Activated CD4-positive, alpha-beta T cell treated with anti-CD3 and anti-CD28 coated beads for 24 hours (primary cell): ENCODE measurements at places on chromosomes 16 and 17.
A peak's percentile ranks its signal among the peaks of the same experiment; 100 is the strongest.

DNA sequence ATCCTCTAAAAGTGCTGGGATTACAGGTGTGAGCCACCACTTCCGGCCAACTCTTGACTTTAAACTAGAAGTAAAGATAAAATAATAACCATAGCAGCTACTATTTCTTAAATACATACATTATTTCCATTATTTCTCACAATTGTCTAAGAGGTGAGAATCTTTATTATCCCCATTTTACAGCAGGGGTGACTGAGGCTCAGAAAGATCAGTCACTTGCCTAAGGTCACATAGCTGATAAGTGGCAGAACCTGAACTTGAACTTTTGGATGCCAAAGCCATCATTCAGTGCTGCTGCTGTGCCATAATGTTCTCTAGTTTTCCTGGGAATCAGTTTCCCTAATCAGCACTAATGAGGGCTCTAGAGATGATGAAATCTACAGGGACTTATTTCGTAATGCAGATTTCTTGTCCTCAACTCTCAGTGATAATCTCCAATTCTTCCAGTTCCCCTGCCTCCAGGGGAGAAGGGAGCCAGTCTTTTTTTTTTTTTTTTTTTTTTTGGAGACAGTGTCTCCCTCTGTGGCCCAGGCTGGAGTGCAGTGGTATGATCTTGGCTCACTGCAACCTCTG lies 25.2 kb upstream of the GPRC5B start:
- no peak for DNase-seq

- DNase-seq = no peak
Measured at GRCh38 chr17:36092230-36092629, 2.3 kb upstream of the CCL3 start.

DNA sequence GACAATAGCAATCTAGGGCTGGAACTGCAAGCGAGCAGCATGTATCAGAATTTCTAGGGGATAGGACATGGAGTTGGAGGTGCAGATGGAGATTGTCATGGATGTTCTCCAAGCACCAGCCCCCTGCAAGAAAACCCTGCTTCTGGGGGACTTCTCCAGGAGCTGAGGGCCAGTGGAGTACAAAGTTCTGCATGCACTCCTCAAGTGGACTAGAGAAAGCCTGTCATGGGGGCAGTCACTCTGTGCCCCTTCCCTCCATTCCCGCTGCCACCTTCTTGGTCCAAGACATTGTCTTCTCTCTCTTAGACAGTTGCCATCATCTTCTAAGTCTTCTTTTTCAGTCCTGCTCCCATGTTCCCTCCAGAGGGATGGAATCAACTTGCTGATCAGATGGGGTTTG lies 87.9 kb downstream of the AIPL1 start:
- DNase-seq = no peak

DNA sequence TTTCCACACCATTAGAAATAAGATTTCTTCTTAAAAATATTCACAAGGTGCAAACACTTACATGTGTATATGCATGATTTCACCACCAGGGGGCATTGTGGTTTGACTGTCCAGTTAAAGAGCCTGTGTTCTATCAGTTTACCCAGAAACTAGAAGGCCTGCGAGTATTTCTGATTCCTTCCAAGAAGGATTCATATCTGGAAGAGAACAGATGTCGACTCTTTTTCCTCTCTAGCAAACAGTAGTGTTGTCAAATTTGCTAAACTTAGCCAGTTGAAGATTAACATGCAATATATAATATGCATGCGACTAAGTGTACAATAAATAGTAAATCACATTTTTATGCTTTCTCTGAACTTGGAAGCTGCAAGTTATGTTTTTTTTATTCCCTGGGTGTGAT lies 404.1 kb downstream of the WWOX start:
- peak; percentile 41 for DNase-seq

DNA sequence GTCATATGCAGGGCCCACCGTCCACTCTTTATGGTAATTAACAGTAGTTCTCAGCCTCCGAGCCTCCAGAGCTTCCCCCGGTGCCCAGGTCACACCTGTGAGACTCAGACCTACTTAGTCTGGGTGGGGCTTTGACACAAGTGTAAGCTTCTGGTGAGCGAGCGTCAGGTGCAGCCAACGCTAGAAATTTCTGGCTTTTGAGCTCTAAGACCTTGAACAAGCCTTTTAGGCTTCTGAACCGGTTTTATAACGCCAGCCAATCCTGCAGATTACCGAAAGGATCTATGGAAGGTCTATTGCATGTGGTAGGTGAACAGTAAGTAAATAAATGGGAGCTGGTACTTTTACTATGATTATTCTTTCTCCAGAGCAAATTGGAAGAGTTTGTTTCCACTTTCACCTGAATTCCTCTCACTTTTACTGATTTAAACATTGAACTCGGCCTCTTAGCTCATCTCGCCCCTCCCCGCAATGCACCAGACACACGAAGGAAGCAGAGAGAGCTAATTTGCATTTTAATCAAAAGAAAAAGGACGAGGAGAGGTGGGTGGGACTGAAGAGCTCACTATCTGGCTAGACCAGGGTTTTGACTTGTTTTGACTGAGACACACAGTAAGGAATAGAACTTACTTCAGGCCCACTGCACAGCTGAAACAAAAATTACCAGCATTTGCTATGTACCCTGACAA lies 47.1 kb downstream of the ABAT start:
- DNase-seq = no peak

GRCh38 chr17:51224402-51225262 lies 35.2 kb downstream of the MBTD1 start:
- DNase-seq = no peak

DNA sequence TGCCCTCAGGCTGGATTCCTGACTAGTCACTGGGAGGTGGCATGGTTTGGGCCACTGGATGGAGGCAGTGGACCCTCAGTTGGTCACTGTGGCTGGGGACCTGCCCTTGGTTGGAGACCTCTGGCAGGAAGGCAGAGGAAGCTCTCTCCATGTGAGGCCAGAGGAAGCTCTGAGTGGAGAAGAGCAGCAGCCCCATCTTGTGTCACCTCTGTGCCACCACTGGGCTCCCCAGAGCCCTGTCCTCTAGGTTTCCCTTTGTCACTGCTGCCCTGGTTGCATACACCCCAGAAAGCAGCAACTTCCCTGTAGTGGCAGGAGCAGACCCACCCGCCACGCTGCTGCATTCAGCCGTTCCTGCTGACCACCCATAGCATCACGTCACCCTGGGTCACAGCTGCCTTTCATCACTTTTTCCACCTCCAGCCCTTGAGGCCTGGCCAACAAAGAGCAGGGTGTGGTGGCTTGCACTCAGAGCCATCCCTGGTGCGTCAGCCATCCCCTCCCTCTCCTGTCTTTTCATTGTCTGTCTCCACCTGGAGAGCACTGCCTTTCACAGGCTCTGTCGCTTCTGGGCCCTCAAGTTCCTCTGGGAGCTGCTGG lies 11.9 kb downstream of the CTRL start:
- no peak for DNase-seq

DNA sequence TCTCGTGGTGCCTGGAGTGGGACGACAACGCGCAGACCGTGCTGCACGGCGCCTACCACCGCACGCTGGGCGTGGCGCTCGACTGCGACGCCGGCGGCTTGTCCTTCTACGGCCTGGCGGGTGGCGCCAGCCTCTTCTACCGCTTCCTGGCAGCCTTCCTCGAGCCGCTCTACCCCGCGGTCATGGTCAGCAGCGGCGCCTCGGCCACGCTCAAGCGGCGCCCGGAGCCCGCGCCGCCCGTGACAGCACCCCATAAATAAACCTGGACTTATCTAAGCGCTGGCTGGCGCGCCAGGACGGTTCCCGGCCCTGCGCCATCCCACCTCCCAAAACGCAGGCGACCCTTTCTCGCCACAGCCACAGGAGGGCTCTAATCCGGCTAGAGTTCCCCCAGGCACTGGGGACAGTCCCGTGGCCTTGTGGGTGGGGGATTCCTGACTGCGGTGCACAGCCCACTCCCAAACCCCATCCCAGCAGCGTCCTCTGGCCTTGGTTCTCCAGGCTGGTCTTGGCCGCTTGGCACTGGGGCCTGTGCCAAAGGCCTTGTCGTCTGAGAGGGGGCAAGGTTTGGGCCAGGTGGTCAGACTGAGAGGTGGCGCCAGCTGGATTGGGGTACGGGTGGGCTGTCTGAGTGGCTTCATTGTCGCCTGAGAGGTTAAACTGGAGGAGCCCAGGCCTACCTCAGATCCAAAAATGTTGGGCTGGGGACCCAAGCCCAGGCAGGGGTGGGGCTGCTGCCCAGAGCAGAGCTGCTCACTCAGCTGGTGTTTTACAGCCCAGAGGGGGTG lies 10.1 kb upstream of the SLC16A5 start:
- peak; percentile 29 for DNase-seq

GRCh38 chr16:17053536-17054160 lies 417.1 kb downstream of the XYLT1 start:
- no peak for DNase-seq

DNA sequence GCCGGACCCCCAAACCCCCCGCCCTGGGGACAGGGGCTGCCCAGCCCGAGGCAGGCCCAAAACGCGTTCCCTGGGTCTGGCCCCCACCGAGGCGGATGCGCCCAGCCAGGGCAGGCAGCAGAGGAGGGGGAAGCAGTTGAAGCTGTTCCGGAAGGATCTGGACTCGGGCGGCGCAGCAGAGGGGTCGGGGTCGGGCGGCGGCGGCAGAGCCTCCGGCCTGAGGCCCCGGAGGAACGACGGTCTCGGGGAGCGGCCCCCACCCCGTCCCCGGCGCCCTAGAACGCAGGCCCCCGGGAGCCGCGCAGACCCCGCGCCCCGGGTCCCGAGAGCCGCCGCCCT lies 22.9 kb upstream of the ZFPM1 start:
- no peak for DNase-seq

- DNase-seq = no peak
Measured at GRCh38 chr16:27327586-27327915, 13.8 kb downstream of the IL4R start.

DNA sequence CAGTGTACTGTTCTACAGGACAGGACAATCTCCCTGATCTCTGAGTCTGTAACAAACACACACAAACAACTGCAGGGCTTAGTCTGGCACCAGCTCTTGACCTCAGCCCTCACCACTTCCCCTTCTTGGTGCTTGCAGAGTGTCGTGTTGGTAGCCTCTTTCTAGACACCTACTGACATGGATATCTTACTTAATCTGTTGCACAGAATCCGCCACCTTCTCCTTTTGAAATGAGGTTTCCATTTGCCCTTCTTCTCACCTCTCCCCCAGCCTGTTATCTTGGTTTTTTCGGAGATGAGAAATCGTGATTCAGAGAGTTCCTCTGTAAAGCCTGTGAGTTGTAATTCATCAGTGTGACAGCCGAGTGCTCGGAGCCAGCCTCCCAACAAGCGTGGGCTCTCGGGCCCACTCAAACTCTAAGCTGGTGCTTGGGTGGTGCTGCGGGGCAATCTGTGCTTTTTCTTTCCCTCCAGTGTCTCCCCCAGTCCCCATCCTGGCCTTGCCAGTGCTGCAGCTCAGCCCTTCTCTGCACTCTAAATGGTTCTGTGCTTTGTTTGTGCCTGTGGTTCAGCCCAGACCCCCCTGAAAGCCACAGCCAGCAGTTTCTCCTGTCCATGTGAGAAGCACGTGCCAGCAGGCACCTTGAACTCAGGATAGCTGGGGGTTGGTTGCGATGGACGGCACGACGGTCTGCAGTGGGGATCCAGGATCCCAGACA lies 28.1 kb downstream of the KIAA0513 start:
- DNase-seq = peak; percentile 39

DNA sequence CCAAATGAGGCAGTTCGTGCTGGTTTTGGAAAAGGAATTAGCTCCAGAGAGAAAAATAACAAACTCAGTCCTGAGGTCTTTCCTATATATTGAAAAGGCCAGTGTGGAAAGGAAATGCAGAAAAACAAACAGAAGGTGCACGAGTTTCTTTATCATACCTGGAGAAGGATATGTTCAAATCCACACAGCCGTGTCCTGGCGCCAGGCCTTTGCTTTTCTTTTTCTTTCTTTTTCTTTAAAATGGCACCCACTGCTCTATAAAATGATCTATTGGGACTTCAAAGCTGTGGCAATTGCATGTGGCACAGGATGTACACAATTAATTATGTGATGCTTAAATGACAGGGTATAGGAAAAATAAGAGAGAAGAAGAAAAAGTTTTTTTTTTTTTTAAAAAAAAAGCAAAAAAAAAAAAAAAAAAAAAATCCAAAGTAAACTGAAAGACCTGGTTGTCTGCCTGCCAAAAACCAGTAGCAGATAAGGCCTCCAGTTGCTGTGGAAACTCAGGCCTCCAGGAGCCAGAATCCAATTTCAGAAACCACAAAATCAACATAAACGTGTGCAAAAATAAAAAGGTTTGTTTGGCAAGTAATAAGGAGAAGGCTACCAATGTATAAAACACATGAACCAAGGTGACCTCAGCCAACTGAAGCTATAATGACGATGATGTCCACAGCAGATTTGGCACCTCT lies 957.6 kb upstream of the SOX9 start:
- no peak for DNase-seq

GRCh38 chr17:9219631-9220397 lies 198.5 kb downstream of the NTN1 start:
- DNase-seq = no peak

GRCh38 chr16:14497245-14498082 lies 132.6 kb downstream of the PARN start:
- no peak for DNase-seq

DNA sequence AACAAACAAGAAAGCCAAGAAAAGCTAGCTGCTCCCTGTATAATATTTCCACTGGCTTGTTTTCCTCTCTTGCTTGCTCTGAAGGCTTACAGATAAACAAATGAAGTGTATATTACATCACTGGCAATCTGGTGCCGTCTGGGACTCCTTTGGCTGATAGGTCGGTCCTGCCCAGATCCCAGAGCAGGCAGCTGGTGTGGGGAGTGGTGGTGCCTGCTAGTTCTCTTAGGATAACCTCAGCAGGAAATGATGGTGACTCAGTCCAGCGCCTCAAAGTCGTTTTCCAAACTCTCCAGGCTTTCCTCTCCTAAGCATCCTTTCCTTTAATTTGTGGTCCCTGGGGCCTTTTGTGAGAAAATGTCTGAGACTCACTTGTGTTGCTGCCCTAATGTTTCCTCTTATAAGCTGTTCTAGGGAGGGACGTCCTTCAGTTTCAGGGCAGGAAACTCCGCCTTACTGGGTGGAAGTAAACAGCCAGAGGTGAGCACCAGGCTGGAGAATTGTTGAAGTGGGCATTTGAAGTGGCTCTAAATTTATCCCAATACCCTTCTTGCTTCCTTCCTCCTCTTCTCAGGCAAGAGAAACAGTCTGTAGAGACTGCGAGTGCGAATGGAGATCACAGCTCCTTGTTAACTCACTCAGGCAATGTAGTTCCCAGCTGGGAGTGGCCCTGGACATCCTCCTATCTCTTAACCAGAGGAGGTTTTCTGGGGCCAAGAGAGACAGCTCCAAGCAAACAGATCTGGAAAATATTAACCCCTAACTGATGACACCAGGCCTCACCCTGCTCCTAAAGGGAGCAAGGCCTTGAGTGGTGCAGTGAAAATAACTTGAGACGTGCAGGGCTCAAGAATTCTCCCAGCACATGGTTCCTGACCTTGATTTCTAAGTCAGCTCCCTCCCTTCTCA lies 34.9 kb downstream of the CD300LF start:
- DNase-seq = no peak

GRCh38 chr17:38579934-38580333 lies 25.8 kb downstream of the SRCIN1 start:
- peak; percentile 22 for DNase-seq
